ENCODE measurements at places on chromosomes 12 and 14.

GRCh38 chr14:74984236-74985027, 18.3 kb upstream of the EIF2B2 start:
- no peak for DNase-seq

DNA sequence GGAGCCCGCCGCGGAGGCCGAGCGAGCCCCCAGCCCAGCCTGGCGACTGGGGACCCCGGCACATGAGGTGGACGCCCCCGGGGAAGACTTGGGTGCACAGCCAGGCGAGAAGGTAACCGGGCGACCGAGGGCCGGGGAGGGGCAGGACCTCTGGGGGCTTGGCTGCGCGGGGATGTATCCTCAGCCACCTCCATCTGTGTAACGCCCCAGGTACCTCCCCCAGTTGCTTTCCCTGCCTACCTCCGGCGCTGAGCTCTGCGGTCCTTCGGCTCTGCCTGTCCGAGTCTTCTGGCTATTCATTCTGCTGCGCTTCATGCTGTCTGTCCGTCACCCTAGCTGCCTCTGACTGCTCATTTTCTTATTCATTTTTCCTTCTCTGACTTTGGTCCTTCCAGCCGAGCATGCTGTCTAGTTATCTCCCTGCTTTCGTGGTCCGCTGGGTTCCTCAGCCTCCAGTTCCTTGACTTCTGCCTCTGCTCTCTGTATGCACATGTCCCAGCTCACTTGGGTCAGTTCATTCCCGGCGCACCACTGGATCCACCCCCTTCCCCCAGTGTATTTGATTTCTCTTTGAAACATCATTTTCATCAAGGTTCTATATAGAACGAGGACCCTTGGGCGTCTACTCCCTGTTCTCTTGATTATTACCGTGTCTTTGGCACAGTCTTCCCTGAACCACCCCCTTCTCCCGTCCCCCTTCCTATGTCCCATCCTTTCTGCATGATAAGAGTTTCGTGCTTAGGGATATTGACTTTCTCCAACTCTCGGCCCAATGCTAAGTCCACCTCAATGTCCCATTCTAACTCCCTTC, 612 bp downstream of the PHC1 start:
- DNase-seq = peak; percentile 57

GRCh38 chr12:28844718-28845117, 304.4 kb upstream of the FAR2 start:
- no peak for DNase-seq

DNA sequence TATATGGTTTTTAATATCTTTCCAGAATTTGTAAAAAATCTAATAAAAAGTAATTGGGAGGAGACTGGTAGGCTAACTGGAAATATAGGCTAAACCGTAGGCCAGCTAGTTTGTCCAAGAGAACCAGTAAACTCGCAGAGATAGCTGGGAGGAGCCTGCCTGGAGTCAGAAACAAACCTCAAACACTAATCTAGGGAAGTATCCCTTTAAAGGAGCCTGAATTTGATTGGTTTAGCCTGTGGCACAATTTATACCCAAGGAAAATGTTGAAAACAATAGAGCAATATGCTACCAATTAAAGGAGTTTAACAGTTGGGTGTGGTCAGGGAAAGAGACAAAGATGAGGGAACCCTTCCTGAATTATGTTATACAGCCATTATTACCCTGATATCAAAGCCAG, 109.6 kb downstream of the EML5 start:
- DNase-seq = no peak

- DNase-seq = no peak
Measured at GRCh38 chr12:115243933-115244628, 560.1 kb upstream of the TBX3 start.

- DNase-seq = no peak
Measured at GRCh38 chr12:61758661-61759060, 501.5 kb upstream of the USP15 start.

DNA sequence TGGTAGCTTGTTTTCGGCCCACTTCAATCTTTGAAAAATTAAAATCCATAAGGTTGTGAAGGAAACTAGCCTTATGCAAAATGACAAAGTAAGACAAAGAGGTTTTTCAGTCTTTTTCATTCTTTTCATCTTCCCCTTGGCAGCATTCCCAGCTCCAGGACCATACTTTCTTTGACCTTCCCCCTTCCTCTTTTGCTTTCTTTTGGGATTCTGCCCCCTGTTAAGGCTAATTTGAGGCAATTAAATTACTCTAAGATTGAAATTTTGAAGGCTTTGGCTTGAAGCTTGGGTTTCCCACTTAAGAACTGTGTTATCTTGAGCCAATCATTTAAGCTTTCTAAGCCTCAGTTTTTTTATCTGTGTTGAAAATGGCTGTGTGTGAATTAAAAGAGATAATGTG, 124.9 kb downstream of the DACT1 start:
- DNase-seq = no peak

DNA sequence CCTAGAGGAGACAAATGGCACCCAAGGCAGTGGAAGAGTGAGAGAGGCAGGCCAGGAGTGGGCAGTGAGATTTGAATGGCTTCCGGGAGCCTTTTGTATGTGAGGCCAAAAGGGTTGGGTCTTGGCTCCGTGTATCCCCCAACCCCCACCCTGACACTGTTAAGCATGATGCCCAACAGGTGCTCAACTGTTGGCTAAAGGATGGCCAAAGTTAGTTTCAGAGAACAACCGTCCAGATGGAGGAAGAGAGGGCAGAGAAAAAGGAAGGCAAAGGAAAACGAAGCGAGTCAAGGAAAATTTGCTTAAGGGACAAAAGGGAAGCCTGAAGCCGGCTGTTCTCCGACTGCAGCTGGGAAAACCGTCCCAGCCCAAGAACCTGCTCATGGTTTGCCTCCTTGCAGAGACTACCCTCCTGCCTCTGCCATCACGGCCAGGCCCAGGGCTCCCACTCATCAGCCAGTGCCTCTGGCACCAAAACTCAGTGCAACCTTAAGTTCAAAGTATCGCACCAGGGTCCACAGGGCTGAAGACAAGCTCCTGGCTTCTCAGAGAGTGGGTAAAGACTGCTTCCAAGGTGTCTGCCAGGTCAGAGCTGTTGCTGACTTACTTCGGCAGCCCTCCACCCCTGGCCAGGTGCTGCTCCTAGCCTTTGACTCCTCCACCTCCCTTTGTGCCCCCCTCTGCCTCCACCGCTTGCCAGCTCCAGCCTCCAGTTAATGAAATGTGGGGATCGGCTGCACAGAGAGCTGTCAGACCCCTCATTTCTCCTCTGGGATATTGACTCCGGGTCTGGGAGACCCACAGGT, 4.2 kb upstream of the C1QL4 start:
- no peak for DNase-seq

DNA sequence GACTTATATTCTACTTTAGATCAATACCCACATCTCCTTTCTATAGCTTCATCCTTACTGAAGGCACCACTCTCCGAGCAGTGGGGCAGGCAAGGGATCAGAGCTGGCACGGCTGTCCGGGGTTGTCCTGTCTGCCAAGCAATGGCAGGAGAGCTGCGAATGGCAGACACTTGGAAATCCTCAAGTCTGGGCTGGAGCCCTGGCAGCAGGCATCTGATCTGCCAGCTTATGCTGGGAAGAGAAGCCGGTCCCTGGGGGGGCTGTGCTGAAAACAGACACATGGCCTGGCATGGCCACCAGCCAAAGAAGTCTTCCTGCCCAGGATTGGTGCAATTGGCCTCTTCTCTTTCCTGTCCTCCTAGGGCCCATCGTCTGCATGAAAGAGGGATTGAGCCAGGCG, 280.2 kb upstream of the PWP1 start:
- DNase-seq = no peak

GRCh38 chr12:45745861-45746277, 16.4 kb downstream of the ARID2 start:
- DNase-seq = no peak

- DNase-seq = no peak
Measured at GRCh38 chr14:105075379-105076295, 10.4 kb upstream of the GPR132 start.

DNA sequence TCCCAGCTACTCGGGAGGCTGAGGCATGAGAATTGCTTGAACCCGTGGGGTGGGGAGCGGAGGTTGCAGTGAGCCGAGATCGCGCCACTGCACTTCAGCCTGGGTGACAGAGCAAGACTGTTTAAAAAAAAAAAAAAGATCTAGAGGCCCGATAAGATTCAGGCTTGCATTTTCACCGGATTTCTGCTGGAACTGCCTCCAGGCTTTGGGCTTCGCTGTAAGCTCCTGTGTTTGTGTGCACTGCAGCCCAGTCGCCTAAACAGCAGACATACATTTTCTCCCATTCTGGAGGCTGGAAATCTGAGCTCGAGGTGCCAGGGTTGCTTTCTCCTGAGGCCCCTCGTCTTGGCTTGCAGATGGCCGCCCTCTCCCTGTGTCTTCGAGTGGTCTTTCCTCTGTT, 12.2 kb downstream of the BRI3BP start:
- DNase-seq = no peak

GRCh38 chr14:104768437-104769323, 15.7 kb downstream of the SIVA1 start:
- peak; percentile 95 for DNase-seq

DNA sequence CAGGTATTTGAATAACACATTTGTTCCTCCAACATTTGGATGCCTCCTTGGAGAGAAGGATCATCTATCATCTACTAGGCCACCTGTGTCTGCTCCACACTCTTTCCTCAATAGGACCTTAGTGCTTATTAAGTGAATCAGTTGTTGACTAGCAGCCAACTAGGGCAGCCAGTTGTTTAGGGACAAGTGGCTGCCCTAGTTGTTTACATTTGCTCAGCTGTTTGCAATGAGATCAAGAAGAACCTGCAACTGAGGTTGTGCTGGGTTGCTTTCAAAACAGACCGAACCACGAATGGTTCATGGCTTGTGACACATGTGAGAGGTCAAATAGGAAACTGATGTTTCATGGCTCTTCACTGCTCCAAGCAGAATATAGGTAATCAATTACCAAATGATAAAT, 53.8 kb downstream of the TMCC3 start:
- no peak for DNase-seq

DNA sequence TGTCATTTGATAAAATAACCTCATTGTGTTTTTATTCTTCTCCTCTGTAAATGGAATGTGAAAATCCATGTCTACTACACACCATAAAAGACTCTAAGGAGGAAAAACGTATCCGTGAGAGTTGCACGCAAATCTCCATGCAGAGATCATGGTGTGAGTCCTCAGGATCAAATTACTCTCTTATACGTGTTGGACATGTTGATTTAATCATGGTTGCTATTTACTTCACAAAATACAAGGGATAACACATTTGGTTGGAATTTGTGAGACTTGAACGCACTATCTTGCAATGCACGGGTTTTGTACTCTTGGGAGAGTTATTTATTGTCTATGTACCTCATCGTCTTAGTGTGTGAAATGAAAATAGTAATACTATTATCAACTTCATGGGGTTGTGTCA, 128.0 kb upstream of the RASSF8 start:
- DNase-seq = no peak

DNA sequence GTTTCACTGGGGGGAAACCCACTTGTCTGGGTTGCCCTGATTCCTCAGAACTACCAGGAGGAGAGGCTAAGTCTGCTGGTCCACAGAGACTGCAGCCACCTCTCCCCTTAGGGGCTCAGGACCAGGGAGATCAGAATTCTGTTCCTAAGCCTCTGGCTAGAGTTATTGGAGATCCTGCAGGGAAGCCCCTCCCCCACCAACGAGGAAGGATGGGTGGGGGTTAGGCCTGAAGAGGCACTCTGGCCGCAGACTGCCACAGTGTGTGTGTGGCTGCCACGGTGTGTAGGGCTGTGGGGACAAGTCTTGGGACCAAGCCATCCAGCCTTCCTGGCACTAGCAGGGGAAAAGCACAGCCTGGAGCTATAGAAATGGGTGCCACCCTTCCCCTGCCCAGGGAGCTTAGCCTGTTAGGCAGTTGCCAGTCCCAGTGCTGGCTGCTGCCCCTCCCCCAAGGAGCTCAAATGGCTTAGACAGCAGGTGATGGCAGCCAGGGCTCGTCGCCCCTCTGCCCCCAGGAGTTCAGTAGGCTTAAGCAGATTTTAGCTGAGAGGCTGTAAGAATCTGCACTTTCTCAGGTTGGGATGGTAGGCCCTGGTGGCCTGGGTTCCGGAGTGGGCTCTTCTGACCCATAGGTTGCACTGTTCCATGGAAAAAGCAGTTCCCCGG, 107.7 kb downstream of the ERGIC2 start:
- no peak for DNase-seq

GRCh38 chr14:26088275-26088674, 509.6 kb downstream of the NOVA1 start:
- DNase-seq = no peak

- no peak for DNase-seq
Measured at GRCh38 chr14:92397953-92398564, 75.1 kb downstream of the SLC24A4 start.

GRCh38 chr12:125988545-125988944, 923.3 kb downstream of the AACS start:
- no peak for DNase-seq

DNA sequence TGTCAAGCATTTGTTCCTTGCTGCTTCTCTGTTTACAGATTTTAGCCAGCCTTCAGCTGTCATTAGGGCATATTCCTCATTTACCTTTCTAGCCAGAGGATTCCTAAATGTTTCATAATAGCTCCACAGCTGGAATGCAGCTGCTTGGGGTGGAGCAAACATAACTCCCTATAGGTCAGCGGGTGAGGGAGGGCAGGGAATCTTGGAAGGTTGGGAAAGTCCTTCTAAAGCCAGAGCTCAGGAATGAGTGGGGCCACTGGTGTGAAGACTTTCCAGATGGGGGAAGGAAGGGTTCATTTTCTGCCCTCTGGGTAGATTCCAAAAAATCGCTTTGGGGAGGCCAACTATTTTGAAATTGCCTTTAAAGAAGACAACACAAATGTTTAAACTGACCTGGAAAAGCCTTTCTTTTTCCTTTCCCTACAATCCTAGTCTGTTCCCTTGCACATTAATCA, 16.3 kb upstream of the IRF2BPL start:
- no peak for DNase-seq

DNA sequence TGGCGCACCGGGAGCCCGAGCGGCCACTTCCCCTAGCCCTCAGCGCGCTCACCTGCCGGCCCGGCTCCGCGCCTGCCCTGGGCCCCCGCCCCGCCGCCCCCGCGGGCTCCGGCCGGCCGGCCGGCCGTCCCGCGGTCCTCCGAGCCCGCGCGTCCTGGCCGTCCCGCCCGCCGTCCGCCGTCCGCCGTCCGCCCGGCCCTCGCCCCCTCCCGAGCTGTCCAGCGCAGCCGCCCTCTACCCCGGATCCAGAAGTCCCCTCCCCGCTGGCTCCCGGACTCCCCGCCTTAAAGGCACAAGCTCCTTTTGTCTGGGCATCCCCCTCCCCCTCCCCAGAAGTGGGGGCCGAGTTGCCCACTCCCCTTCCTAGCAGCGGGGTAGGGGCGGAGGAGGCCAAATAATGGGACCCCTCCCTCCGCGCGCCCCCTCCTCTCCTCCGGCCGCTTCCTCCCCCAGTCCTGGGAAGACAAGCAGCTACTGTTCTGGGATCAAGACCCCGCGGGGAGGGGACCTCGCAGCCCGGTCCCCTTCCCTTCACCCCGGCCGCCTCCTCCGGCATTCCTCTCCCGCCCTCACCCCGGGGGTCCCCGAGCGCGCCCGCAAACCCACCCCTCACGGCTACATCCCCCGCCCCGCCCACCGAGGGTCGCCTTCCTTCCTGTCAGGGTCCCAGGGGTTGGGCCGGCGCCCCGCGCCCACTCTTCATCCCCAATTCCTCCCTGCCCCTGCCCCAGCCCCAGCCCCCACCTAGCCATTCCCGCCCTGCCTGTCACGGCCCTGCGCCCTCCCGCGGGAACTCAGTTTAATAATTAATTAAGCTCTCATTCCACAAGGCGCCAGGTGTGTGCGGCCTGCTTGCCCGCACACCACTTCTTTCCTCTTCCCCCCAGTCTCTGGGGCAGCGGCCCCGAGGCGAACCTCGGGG, at the start of gene ADCY6:
Gene ADCY6 (minus strand): TSS at position 236 of the 922 bp plus-strand sequence. CDS start 5,655 bp downstream, outside the sequence.
- DNase-seq = peak; percentile 19
